Endodermal cell (in vitro differentiated cells): ENCODE measurements at places on chromosomes 13 and 19. TPM values are rescaled to one million over a fixed set of nuclear protein-coding genes. Genes with fewer than 3 reads are reported as not detected.

The ITGBL1 gene
- total RNA-seq: not detected in 2 replicates

The ZNF132 gene
- total RNA-seq: 1.1 and 1.2 TPM in 2 replicates

The NTN5 gene
- total RNA-seq: 0.54 to 1.4 TPM (median 1.4 TPM) in 3 replicates

The GNG8 gene
- total RNA-seq: not detected in 2 replicates

GRCh38 chr13:101384929-101385328 is 31.4 kb downstream of the NALCN start:
- H3K36me3 ChIP-seq: no peaks in the 10 kb centered on the region
- H3K4me1 ChIP-seq: no peaks in the 10 kb centered on the region
- H3K4me3 ChIP-seq: no peak overlapping the region
- H3K27me3 ChIP-seq: no peaks in the 10 kb centered on the region

- H3K36me3 ChIP-seq: no peaks in the 10 kb centered on the region
- H3K27me3 ChIP-seq: no peaks in the 10 kb centered on the region
- H3K27ac ChIP-seq: no peak overlapping the region
- no peak for DNase-seq
Observed at GRCh38 chr13:37597477-37598025, 1.0 kb downstream of the POSTN start.
